SIG-M5 (cell line): ENCODE measurements at places on chromosomes 6 and 20.

DNA sequence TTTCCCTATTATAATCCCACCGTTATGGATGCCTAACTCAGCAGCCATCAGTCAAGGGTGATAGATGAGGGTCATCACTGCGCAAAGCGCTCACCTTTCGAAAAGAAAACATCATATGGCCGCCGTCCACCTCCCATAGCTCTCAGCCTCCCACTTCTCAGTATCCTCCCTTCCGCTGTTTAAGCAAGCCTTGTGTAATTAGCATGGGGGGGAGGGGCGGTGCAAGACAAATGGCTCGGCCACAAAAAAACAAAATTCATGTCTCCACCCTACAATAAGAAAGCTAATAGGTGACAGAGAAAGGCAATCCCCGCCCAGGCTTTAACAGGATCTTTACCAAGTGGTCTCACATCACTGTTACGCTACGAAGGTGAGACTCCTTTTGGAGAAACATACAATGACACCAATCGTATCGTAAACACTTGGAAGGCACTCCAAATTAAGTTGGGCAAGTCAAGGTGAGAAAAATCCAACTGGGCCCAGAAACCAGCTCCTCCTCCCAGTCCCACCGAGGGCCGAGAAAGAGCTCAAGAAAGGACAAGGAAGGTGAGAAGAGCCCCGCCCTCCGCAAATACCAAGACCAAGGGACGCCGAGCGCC is 645 bp downstream of the DDX39B start:
- DNase-seq = no peak

- no peak for DNase-seq
Observed at GRCh38 chr6:137549106-137549505, 54.9 kb upstream of the OLIG3 start.

- DNase-seq = no peak
Observed at GRCh38 chr6:147205690-147206600, 1.7 kb downstream of the STXBP5 start.

DNA sequence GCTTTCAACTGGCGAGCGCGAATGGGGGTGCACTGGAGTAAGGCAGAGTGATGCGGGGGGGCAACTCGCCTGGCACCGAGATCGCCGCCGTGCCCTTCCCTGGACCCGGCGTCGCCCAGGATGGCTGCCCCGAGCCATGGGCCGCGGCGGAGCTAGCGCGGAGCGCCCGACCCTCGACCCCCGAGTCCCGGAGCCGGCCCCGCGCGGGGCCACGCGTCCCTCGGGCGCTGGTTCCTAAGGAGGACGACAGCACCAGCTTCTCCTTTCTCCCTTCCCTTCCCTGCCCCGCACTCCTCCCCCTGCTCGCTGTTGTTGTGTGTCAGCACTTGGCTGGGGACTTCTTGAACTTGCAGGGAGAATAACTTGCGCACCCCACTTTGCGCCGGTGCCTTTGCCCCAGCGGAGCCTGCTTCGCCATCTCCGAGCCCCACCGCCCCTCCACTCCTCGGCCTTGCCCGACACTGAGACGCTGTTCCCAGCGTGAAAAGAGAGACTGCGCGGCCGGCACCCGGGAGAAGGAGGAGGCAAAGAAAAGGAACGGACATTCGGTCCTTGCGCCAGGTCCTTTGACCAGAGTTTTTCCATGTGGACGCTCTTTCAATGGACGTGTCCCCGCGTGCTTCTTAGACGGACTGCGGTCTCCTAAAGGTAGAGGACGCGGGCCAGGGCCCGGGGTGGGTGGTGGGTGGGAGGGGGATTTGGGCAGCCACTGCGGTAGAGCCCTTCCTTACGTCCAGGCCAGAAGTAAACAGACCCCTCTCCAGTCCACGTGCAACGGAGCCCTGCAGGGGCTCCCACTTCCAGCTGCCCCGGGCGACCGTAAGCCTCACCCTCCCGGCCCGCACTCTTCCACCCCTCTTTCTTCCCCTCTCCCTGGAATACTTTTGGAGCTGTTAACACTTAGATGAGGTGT is 998 bp downstream of the BMP2 start:
- no peak for DNase-seq

GRCh38 chr6:82624251-82624650 is 260.6 kb downstream of the TPBG start:
- no peak for DNase-seq

DNA sequence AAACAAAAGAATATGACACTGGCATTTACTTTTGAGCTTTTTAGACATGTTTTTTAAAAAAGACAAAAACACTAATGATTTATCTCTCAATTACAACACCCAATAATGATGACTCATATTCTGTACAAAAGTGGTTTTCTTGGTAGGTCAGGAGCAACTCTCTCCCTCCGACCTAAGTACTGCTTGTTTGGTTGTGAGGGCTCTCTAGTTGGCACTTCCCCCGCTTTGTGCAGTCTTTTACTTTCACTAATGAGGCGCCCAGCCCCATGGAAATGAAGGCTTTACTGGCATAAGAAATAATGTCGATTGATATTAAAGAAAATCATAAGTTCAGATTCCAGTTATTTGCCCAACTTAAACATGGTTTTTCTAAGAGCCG is 1.3 kb downstream of the KPNA5 start:
- DNase-seq = peak; percentile 20

DNA sequence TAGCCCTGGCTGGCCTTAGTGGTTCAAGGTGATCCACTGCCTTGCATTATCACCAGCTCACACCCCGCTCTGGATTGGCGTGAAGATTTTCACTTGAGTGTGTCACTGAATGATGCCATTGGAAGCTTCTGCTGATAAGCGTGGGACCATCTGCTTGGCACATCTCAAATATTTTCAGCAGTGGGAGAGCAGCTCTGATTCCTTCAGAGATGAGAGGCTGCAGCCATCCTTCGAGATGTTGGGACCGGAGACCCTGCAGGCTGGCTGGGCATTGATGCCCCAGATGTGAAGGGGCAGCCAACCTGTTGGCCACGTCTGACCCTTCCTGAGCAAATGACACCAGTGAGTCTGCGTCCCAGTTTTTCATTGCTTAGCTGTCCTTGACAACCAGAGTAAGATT is at the start of gene MAS1:
Gene MAS1 (plus strand): TSS at position 197 of the 400 bp plus-strand sequence. CDS start 15,968 bp downstream, outside the sequence.
- no peak for DNase-seq

GRCh38 chr20:37416100-37416847 is 70.3 kb downstream of the SRC start:
- no peak for DNase-seq

GRCh38 chr6:142567461-142567860 is 265.7 kb downstream of the ADGRG6 start:
- no peak for DNase-seq
